Calu3 (cell line): ENCODE measurements at places on chromosomes 1 and 21. TPM values are rescaled to one million over a fixed set of nuclear protein-coding genes. Genes with fewer than 3 reads are reported as not detected.
A peak's percentile ranks its signal among the peaks of the same experiment; 100 is the strongest.

The SPRR4 gene
- total RNA-seq = not detected in 2 replicates

The ANKRD34A gene
- 0.19 and 0.27 TPM in 2 replicates for total RNA-seq

- DNase-seq = no peak
Measured at GRCh38 chr1:70891051-70891843, 156.4 kb downstream of the PTGER3 start.

DNA sequence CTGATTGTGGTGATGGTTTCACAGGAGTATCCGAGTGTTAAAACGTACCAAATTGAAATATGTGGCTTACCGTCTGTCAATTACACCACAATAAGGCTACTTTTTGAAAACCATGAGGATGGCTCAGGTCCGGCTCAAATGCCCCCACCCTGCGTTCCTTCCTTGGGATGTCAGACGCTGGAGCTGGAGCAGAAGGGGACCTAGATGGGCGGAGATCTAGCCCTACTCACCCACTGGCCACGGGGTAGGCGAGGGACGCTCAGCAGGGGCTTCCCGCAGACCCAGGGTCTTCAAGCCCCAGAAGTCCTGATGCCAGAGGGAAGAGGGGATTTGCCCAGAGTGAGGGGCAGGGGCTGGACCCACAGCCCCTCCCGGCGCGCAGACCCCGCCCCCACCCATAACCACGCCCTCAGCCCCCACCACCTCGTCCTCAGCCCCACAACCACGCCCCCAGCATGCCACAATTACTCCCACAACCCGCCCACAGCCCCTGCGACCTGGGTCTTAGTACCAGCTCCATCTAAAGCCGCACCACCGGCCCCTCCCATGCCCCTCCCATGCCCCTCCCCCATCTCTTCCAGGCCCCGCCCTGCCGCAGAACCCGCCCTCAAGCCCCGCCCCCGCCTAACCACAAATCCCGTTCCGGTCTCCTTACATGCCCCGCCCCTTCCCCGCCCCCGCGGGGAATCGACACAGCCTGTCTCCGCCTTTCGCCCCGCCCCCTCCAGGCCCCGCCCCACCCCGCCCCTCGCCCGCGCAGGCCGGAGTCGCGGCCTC, at the start of gene LRRC3:
Gene LRRC3, plus strand, starts transcription at position 764 of the 777 bp plus-strand sequence. CDS start 1,135 bp downstream, outside the sequence.
- DNase-seq = peak; percentile 70

DNA sequence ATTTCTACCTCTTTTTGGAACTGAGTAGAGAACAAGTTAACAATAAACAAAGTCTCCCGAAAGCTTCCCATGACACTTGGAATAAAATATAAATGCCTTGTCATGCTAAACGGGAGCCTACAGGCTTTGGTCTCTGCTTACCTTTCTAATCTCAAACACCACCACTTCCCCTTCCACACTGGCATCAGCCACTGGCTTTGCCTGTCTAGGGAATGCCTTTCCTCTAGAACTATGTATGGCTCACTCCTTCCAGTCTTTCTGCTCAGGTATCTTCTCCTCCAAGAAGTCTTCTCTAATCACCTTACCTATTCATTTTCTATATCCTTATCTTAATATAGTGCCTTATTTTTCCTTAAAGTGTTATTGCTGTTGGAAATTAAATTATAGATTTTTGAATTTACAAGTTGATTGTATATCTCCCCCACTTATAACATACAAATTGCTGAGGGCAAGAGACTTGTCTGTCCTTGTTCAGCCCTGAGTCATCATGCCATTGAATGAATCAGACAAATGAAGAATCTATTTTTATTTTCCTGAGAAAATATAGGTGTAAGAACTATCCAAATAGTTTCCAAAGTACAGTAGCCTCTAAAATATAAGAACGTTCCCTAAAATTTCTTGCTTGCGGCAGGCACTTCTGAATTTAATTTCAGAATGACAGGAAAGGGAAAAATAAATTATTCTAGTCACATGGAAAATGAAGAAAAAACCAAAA, 119.2 kb downstream of the TM2D1 start:
- no peak for DNase-seq

DNA sequence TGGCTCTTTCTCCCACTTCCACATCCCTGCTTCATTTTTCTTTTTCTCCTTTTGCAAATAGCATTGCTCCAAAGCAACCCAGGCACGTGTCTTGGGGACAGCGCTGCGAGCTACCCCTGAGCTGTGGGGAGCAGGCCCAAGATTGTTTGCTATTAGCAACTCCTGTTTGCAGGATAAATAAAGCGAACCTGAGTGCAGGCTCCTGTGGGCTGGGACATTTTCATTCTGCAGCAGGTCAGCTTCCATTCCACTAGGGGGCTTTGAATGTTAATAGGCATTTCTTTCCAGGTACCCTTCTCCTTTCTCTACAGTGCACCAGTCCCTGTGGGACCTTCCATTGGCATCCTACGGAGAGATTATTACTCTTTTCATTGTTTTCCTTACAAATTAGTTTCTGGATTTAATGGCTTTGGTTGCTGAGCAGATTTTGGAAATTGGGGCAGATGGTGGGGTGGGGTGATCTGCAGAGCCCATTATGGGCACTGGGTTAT, 54.0 kb downstream of the OLFML3 start:
- DNase-seq = no peak

DNA sequence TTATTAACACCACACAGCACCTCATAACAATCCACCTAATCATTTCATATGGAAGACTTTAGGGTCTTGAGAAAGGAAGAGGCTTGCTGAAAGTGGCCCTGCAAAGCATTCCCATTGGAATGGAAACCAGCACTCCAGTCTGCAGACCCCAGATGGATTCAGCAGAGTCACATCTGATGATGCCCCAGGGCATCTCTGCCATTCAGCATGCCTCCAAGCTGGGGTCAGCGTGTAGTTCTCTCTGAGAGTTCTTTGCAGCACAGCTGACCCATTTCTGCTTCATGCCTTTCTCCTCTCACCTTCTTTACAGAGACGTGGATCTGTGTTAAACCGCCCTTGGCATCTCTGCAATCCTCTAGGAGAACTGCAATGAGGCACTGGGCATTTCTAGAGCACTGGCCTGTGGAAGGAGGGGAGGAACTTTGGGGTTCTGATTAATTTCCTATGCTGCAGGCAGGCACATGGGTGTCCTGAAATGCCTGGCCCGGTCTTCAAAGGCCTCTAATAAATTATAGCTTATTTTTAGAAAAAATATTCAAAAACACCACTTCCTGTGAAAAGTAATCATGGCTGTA, 2.6 kb upstream of the LUZP1 start:
- DNase-seq = no peak

- DNase-seq = no peak
Measured at GRCh38 chr1:92747735-92748134, 37.2 kb downstream of the EVI5 start.

- DNase-seq = no peak
Measured at GRCh38 chr1:203465948-203466347, 9.7 kb upstream of the PRELP start.

DNA sequence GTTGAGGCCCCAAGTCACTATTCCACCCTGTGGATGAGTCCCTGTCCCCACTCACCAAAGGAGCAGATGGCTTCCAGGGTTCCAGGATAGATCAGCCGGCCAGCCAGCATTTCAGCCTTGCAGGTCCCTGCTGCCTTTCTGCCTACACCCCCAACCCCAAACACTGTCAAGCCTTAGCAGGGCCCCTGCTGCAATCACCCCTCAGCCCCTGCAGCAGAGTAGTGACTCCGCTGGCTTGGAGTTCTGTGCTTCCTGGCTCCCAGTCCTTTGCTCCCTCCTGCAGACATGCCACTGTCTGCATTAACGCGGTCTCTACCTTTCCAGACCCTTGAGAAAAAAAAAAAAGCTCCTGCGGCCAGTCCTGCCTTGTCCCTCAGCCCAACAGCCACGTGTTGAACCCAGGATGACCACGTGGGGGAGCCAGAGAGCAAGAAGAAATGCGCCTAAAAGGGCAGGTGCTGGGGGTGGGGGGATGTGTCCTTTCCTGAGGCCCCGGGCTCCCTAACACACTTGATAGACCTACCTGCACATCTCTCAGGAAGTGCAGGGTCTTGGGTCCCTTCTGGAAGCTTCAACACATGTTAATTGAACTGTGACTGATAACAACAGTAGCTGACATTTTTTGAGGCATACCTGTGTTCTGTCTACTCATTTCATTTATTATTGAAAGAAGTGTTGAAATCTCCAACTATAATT, 37.4 kb downstream of the RASSF5 start:
- peak; percentile 91 for DNase-seq

- DNase-seq = no peak
Measured at GRCh38 chr1:206774093-206774492, 1.8 kb upstream of the IL10 start.

DNA sequence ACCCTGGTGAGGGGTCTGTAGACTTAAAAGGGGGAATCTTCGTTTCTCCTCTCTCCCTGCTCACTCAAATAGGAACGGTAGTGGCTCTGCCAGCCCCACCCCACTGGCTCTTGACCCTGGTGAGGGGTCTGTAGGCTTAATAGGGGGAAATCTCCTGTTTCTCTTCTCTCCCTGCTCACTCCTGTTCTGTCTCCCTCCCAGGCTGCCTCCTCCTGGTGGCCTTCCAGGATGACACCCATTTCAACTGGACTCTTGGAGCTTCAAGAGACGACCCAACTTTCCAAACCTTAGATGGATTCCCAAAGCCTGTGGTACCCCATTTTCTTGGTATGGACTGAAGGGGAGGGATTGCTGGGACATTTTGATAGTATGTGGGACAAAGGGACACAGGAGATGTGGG, 1.4 kb upstream of the EPHB2 start:
- DNase-seq = peak; percentile 17

DNA sequence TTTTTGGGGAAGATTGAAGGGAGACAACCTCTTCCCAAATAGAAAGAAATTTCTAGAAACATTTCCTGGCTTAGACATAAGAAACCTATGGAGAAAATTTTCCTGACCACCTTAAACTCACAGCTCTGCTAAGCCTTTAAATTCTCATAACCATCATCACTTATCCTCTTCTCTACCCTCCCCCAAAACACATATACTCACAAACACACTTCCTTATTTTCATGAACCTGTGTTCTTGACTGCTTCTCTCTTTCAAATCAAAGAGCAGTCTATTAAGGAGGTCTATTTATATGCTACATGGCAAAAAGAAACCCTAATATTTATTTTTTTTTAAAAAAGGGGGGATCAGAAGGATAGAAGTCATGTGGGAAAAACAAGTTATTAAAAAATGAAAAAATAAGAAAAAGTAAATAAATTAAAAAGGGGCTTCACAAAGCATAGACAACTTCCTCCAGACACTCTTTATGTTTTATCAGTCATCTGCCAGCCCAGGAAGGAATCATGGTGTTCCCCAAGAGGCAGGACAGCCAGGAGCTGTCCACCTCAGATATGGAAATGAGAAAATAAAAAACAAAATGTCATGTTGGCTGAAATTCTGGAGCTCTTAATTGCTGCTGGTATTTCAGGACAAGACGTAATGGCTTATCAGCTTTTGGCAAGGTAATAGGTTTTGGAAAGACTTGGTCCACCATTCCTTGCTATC, 12.8 kb upstream of the RGS2 start:
- DNase-seq = no peak
